NCI-H2227 treated with DMSO at 0.1 percent for 48 hours (cell line): ENCODE measurements at places on chromosomes 7 and 10.

GRCh38 chr10:124560377-124561105, 98.9 kb downstream of the LHPP start:
- no peak for DNase-seq

DNA sequence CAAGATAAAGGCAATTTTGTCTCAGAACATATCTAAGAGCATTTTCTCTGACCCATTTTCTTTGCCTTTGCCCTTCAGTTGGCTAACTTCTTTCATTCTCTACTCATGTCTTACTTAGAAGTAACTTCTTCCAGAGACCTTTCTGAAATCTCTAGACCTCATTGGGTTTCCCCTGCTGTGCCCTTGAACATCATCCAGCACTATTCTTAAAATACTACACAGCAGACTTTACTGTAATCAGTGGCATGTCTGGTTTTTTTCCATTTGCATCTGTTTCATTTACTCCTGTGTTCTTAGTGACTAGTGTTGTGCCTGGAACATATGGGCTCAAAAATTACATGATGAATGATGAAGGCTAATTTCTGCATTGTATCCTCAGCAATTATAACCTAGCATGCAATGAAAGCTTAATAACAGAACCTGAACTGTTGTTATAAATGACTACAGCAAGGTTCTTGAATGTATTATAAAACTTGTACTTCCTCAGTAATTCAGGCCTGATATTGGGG, 301.9 kb downstream of the CDK14 start:
- DNase-seq, result no peak

- DNase-seq, result no peak
These were observed 17.4 kb downstream of the ESYT2 start for GRCh38 chr7:158811894-158812293.

DNA sequence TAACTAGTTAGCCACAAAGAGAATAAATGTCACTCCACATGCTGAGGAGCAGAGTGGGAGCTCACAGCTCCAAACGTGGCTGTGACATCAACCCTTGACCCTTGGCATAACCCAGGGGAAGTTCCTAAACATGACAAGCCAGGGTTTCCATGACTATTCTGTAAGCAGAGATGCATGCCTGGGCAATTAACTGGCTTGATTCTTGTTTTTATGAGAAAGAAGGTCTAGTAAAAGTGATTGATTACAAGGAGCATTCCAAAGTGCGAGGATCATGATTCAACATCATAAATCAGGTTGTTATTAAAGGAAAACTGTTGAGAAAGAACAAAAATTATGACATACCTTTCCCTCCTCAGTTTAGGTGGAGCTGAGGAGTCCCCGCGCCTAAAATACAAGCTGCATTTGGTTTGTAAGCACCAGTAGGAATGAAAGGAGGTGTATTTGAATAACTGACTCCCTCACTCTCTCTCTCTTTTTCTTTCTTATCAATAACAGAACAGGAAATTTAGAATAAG, 108.4 kb downstream of the SFMBT2 start:
- no peak for DNase-seq

DNA sequence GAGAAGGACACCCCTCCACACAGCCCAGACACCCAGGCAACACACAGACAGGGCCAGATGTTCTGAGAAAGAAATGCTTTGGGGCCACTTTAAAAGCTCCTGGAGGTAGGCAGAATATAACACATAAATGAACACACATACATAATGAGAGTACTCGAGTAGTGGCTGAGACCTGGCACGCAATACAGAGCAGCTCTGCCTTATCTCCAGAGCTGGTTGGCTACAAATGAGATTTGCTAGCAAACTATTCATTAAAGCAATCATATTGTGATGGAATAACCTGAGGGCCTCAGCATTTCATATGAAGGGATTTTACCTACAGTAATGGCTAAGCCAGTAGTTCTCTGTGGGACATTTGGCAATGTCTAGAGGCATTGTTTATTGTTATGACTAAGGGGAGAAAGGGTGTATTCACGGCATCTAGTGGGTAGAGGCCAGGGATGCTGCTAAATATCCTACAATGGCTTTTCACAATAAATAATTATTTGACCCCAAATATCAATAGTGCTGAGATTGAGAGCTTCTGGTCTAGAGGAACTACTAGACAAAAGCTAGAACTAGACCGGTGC, 5.5 kb upstream of the IMPDH1 start:
- peak; percentile 68 for DNase-seq
